ENCODE measurements at places on chromosomes 5 and 9. TPM values are rescaled to one million over a fixed set of nuclear protein-coding genes. Genes with fewer than 3 reads are reported as not detected.
A peak's percentile ranks its signal among the peaks of the same experiment; 100 is the strongest.

GRCh38 chr5:149776361-149777305 lies 46.5 kb downstream of the PPARGC1B start:
- DNase-seq = no peak

- no peak for DNase-seq
Measured at GRCh38 chr5:96260009-96260408, 173.0 kb downstream of the PCSK1 start.

DNA sequence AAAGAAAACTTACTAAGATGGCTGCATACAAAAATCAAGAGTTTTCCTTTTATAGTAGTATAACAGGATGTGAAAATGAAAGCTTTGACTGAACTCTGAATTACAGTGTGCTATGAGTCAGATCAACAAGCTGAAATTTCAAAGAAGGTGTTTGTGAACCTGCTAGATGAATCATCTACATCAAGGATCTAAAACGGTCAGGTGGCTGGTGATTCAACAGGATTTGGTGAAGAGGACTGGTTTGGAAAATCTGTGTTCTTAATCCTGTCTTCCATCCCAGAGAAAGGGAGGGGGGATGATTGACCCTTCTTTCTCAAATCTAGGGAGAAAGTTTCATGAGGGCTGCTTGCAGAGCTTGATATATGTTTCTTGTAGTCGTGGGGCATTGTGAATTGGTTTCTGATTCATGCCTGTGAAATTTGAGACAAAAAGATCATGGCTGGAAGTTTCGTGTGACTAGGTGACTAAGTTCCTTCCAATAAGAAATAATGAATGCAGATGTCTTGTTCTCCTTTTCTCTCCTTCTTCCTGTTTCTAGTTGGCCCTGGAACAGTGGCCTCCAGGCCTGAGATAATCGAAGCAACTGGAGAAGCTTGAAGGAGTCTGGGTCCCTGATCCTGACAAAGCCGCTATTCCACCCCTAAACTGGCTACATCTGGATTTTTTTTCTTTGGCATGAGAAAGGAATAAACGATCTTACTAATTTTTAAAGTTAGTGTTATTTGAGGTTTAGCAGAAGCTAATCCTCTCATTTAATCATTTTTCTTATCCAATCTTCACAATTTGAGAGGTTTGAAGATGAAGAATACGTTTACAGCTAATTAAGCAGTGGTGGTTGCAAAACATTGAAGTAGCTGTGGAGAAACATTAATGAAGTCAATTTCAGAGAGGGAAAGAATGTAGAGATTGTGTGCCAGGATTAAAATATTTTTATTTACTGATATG lies 67.2 kb downstream of the MRPS30 start:
- DNase-seq = no peak

- DNase-seq = no peak
Measured at GRCh38 chr9:126205845-126206498, 120.7 kb upstream of the MVB12B start.

DNA sequence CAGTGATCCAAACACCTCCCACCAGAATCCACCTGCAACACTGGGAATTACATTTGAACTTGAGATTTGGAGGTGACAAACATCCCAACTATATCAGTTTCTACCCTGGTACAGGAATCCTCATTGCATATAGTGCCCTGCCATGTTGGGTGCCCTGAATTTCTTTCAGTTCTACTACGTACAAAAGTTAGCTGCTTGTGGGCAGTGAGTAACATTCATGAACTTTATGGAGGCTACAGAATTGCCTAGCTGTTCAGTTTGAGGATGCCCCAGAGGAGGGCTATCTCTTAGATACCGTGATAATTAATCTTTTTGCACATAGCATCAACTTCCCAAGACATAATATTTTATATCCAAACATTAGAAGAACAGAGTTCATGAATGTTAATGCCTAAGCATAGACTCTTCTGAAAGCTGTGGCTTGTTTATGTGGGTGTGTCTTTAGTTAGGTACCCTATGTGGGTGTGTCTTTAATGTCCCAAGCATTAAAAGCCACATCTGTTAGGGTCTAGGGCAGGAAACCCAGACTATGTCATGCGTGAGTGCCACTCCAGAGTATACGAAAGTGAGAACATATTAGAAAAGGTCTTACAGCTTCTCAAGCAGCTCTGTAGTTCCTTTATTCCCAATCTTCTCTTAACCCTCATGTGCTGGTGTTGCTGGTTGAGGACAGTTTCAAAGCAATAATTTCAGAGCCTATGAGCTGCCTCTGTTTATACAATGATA lies 47.0 kb upstream of the CHD1 start:
- DNase-seq = no peak

- no peak for DNase-seq
Measured at GRCh38 chr5:177594071-177594470, 2.1 kb downstream of the TMED9 start.

DNA sequence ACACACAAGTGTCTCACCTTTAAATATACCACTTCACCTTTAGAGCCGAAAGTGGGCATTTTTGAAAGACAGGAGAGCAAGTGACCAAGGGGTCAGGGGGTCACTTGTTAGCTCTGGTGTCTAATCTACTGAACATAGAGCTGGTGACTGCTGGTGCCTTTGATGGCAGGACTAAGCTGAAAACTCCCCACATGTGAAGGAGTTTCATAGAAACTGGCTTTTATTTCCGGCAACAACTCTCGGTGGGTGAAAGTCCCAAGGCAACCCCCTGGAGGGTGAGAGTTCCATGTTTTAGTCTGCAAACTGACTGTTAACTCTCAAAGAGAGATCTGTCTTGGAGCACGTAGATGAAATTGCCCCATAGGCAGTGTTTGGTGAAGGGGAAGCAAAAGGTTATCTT lies 466.9 kb downstream of the DMRTA1 start:
- no peak for DNase-seq

- no peak for DNase-seq
Measured at GRCh38 chr5:43410414-43410813, 1.8 kb downstream of the CCL28 start.

GRCh38 chr5:110441035-110441434 lies 285.4 kb downstream of the TMEM232 start:
- peak; percentile 6 for DNase-seq

- no peak for DNase-seq
Measured at GRCh38 chr9:120490888-120491595, 88.9 kb downstream of the CDK5RAP2 start.

DNA sequence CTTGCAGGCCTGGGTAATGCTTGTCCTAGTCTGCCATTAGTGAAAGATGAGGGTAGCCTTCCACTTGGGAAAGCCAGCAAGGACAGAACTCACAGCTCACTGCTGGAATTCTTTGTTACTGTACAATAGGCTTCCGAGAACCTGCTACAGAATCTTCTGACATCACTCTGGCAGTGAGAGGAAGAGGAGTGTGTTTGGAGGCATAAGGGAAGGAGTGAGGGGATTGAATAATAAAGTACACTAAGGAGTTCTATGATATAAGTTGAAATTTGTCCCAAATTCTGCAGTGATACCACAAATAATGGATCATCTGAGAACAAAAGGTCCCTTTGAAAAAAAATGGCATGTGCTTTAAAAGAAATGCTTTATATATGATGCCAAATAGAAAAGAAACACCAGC lies at the start of gene SPATA9:
Gene SPATA9, minus strand, starts transcription at position 101 of the 400 bp plus-strand sequence. CDS start 137 bp downstream, outside the sequence.
- DNase-seq = no peak

GRCh38 chr5:88081877-88082276 lies 186.8 kb downstream of the TMEM161B start:
- DNase-seq = no peak

DNA sequence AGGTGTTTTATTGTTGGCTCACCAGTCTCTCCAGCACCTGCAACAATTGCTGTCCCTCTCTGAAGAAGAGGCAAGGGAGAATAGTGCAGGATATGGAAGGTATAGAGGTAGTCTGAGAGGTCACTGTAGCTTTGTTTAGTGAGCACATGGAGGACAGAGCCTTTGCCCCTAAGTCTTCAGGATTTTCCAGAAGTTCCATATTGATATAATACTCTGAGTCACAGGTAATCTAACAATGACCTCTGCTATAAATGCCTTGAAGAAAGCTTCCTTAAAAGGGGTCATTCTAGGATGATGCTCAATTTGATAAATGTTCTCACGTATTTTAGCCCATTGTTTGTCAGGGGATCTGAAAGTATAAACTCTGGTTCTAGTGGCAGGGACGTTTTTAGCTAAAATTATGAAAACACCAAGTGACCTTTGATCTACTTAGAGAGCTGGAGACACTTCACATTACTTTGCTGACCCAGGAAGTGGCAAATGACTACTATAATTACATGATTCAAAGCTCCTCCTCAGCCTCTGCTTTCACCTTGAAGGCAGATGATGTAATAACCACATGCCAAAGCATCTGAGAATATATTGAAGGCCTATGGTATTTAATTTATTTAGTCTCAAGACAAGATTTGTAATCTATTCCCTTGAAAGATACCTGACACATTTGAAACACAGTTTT lies 366.9 kb upstream of the NUDT12 start:
- no peak for DNase-seq

- no peak for DNase-seq
Measured at GRCh38 chr9:90600029-90600428, 42.6 kb downstream of the DIRAS2 start.

- peak; percentile 16 for DNase-seq
Measured at GRCh38 chr5:99320436-99320835, 391.6 kb upstream of the CHD1 start.

DNA sequence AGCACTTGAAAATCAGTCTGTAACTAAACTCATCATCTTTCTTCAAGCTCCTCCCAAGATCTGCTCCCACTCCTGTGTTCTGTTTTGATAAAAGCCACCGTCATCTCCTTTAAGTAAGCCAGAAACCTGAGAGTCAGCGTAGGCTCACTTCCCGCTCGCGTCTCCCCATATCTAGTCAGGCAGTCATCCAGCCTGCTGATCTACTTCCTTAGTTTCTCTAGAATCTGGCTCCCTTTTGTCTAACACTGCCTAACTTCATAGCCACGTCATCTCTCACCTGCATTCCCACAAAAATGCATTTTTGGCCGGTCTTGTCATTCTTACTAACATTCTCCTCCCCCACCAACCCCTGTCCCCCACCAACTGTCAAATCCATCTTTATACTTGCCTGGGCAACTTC lies 3.0 kb upstream of the TJP2 start:
- no peak for DNase-seq

DNA sequence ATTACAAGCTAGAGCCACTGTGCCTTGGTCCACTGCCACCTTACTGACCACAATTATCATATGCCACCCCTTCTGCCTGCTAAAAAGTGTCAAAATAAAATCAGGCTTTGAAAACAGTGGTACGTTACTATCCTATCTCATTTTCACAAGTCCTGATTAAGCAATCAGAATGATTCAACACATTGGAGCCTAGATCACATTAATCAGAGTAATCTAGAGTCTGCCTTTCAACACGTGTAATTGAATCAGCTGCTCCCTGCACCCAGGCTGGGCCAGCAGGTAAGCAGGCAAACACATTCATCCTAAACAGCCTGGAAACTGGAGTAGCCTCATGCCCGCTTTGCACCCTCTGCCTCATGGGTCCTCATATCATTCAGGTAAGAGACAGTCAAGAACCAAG lies 186.2 kb downstream of the DCP2 start:
- no peak for DNase-seq

DNA sequence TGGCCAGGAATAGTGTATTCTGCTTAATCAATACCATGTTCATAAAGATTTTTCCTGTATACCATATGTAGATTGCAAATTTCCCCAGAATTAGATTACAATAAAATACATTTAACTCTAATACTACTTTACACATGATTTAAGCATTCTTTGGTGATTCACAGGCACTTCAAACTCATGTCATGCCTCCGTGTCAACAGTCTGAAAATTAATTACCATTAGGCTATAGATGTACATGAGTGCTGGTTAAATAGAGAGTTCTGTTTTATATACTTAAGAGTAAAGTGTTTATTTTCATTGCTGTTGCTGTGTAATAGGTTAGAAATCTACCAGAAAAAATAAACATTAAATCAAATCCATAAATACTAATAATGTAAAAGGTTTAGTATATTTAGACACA lies 159.8 kb downstream of the ZSWIM6 start:
- no peak for DNase-seq

DNA sequence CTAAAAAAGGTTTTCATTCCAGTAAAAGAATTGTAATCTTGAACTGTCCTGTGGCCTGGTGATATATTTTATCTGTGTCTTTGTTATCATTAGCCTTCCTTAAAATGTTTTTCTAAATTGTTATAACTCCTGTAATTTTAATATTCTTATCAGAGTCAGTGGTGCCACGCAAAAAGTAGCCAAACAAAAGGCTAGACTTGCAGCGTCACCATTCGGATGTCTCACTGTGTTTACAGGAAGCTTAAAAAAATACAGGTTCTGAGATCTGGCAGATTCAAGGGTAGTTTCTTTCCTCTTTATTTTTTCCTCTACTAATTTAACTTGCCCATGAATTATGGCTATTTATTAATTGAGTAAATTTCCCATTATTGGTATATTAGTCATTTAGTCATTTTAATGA lies 362.3 kb downstream of the MAT2B start:
- no peak for DNase-seq

- no peak for DNase-seq
Measured at GRCh38 chr5:66796305-66797292, 200.4 kb downstream of the MAST4 start.

DNA sequence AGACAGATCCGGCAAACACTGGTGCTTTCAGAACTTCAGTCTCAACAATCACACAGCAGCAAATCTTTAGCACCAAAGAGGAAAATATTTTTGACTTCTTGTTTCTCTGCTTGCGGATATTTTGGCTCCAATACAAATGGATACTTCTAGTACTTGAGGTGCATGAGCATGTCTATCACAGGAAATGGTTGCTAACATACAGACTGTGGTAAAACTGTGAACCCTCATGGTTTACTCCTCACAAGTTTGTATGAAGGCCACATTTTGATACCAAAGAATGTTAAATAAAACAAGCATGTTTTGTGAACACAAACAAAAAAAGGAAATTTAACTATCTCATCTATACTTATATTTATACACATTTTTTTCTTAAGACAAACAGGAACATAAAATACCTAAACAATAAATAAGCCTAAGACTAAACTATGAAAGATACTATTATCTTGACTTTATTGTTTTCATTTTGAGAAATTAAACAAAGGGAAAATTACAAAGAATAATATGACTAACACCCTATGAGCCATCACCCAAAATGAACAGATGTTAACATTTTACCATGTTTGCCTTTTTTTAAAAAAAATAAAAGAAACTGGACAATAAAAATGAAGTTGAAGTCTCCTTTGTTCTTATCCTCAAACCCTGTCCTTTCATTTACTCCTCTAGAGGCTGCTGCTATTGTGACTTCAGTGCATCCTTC lies 135.0 kb upstream of the LHFPL2 start:
- no peak for DNase-seq

- DNase-seq = peak; percentile 9
Measured at GRCh38 chr5:94784536-94785505, 166.4 kb downstream of the SLF1 start.

GRCh38 chr5:113474100-113474728 lies 14.0 kb downstream of the MCC start:
- no peak for DNase-seq

The NUTM2G gene
- total RNA-seq = not detected

The ELAVL2 gene
- total RNA-seq = 1.8 TPM

The PFN3 gene
- not detected for total RNA-seq

The OLFML2A gene
- total RNA-seq = 188 TPM

The GDF9 gene
- total RNA-seq = 1.7 TPM

The PNPLA7 gene
- total RNA-seq = 1.5 TPM

The CBY3 gene
- not detected for total RNA-seq

The LRRC19 gene
- not detected for total RNA-seq

All from tongue (tissue), 3 donors.